ENCODE measurements at places on chromosomes 5 and 9. TPM values are rescaled to one million over a fixed set of nuclear protein-coding genes. Genes with fewer than 3 reads are reported as not detected.

The GRM6 gene
- total RNA-seq: not detected

The GNG10 gene
- total RNA-seq: 96.2 TPM

The C5orf52 gene
- total RNA-seq: not detected

The MYORG gene
- total RNA-seq: 0.43 TPM

DNA sequence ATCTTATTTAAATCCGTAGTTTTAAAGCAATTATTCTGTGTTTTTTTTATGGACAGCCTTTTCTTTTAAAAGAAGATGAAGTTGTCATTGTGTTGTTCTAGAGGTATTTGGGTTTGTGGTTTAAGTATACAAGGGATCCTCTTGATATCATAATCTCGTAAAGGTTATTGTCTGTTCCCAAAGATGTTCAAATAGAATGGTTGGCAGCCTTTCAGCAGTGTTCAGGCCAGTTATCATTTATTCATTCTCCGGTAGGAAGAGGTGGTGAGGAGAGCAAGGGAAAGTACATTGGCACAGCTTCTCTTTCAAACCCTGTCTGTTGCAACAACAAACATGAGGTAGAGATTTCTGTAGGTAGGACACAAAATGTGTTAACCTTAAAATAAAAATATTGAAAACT lies 147.0 kb downstream of the FOCAD start:
- peak; percentile 6 for DNase-seq

DNA sequence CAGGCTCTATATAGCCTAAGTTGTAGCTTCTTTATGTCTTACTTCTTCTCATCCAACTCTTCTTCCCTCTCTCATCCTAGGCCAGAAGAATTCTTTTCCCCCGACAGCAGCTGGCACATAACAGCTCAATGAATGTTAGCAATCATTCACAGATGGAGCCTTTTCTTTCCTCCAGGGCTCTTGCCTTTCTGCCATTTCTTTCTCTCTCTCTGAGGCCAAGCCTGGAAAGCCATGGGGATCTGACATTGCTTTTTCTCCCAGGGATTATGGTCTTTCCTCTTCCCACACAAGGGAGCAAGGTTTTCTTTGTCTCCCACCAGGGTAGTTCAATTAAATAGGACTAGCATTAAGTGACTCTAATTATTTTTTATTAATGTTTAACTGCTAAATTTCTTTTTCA lies 20.5 kb downstream of the SMIM15 start:
- DNase-seq: no peak

DNA sequence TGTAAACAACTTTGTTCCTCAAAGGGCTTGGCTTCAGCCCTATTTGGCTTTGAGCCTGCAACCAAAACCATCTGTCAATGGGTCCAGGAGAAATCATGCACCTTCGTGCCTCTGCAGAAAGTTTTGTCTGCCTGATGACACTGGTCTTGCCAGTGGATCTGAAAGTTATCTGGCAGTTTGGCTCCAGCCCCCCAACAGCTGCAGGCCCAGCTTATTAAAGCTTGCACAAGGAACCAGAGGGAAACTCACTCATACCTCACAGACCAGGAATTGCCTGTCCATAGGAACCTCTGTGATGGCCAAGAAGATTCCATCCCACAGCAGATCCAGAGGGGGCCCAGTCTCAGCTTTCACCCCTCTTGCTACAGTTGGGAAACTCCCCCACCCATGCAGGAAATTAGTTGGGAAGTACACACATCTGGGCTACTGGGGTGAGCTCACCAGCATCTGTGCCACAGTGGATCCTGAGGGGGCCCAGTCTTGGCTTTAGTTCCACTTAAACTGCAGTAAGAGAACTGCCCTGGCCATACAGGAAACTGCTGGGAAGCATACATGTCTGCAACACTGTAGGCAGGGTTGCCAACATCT lies 265.5 kb downstream of the GRIA1 start:
- no peak for DNase-seq

DNA sequence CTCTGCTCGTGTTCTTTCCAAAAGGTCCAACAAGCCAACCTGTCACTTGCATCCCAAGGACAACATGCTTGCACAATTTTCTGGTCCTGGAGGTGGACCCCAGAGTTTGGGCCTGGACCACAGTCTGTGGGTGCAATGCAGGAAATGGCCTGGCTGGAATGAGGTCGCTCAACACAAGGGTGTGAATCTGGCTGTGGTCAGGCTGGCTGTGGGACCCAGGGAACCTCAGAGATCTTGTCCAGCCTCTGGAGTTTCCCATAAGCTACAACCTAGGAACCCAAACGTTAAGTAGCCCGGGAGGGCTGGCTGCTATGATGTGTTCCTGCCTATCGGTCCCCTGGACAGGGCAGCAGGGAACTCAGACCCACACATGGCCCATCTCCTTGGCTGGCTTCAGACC lies 15.4 kb downstream of the TBC1D9B start:
- DNase-seq: no peak

DNA sequence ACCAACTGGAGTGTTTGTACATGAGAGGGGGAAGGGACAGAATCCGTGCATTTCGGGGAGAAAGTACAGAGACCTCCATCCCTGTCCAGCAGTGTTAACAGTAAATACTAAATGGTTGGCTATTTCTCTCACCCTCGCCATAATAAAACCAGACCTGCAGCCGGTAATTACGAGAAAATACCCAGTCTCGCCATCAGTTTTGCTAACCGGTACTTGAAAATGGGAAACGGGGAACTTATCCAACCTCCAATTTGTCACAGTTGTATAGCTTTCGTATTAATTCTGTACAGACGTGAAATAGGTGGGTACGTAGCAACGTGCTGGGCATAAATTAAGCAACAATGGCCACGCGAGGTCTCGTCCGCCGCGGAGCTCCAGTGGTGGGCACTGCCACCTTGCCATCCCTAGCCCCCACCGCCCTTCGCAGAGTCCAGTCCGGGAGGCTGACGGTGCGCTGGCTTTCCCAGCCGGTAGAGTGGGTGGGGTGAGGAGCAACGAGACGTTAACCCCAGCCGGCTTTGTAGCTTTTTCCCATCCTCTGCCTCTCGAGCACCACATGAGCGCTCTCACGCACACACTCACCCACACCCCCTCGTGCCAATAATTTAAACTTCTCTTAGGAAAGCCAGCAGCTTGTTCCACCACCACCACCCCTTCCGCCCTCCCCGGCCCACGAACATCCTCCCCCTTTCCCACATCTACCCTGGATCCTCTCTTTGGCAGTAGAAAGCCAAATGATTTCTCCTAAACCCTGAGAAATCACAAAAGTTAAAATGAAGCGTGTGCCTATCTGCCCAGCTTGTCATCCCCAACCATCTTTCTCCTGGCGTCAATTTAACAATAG lies 1.8 kb downstream of the ELAVL2 start:
- no peak for DNase-seq

DNA sequence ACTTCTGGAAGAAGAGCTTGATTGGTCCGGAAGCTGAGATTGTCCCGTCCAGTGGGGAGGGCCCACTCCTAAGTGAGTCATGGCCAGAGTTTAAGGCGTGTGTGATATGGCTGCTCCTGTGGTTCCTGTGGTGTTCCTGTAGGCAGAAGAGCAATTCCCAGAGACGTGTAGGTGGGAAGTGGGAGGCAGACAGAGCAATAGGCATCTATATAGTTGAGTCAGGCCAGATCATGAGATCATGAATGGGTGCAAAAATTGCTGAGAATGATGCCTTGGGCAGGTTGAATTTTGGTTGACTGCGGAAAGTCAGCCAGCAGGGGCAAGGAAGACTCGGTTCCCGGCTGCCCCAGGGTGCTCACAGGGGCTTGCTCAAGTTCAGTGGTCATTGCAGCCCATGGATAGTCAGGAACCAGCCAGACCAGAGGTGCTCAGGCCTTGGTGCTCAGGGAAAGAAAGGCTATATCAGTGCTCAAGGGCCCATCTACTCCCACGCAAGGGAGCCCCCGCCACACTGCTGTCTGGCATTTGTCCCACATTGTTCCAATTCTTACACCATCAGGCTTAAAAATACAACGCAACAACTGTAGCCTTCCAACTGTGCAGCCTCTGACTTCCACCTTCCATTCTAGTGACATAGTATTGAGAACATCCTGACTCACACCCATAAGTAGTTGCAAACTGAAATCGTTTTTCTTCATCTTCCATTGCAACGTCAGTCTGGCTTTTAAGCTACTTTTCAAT lies 21.0 kb upstream of the GSN start:
- DNase-seq: no peak

- DNase-seq: no peak
These were observed 27.9 kb upstream of the PCAT7 start for GRCh38 chr9:94526951-94527350.

GRCh38 chr9:92963831-92964606 lies 16.7 kb downstream of the FGD3 start:
- no peak for DNase-seq

DNA sequence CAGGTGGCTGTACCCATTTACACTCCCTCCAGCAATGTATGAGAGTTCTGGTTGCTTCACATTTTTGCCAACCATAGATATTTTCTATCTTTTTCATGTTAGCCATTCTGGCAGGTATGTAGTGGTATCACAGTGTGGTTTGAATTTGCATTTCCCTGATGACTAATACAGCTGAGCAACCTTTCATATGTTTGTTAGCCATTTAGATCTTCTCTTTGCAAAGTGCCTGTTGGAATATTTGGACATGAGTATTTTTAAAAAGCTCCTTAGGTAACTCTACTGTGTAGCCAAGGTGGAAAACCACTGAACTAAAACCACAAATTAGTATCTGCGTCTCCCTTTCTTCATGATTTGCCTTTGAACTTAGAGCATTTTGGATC lies 31.9 kb downstream of the IRF1 start:
- no peak for DNase-seq

GRCh38 chr5:161660806-161661205 lies 24.7 kb upstream of the GABRA6 start:
- DNase-seq: no peak

DNA sequence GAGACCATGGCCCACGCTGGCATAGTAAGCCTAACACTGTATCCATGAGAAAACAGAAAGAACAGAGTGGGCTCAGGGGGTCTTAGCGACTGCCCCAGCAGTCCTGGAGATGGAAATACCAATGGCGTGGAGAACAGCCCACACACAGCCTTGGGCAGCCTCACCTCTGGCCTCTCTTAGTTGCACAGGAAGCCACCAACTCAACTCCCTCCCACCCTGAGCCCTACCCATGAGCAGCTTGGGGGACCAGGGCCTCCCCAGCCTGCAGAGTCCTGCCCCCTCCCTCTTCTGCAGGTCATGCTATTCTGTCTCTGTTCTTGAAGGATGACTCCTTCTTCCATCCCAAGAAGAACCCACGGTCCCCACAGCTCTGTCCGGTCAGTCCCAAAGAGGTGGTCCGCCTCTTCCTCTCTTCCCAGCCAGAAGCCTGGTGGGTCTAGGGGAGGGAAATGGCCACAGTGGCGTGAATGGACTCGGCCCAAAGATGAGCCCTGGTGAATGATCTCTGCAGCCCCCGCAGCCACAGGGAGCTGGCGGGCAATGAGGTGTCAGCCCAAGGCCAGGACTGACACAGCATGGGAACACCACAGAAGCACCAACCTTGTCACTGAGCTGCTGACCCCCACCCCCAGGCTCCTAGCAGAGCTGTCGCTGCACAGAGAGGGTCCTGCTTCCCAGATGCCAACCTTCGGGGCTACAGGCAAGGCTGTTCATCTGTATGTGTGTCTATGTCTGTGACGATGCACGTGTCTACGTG lies 131.2 kb downstream of the ROR2 start:
- DNase-seq: no peak

DNA sequence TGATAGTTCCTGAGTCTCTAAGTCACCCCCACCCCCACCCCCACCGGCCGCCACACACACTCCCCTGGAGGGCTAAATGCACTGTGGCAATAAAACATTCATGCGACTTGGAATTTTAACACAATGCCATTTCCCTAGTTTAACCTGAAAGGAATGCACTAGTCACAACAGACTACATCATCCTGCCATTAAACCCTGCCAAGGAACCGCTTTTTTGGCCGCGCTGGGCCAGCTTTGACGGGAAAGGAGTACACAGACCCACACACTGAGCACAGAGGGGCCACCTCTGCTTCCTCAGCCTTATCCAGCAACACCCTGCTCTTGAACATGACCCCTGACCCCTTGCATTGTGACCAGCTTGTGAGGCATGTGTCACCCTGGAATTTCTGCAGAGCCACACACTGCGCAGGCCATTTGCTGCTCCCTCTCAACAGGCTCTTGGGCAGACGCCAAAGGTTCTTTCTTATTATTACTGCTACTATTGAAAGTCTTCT lies 165.3 kb downstream of the BNC2 start:
- peak; percentile 66 for DNase-seq

GRCh38 chr9:138103111-138103848 lies 225.7 kb downstream of the CACNA1B start:
- DNase-seq: no peak

GRCh38 chr5:86841000-86841644 lies 223.4 kb downstream of the COX7C start:
- DNase-seq: no peak

DNA sequence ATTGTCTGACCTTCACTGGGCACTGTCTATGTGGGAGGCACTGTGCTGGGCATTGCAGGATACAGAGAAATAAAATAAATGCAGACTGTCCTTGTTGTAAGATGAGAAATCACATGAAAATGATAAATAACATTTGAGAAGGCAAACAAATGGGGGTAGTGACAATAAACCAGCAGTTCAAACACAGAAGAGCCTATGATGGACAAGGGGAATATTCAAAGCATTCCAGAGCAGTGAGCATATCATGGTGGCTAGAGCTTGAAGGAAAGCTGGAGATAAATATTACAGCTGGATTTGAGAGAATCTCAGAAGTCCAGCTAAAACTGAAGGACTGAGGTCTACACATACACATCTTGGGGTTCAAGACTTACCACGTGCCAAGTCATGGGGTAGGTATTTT lies 209.9 kb downstream of the ASTN2 start:
- DNase-seq: no peak

DNA sequence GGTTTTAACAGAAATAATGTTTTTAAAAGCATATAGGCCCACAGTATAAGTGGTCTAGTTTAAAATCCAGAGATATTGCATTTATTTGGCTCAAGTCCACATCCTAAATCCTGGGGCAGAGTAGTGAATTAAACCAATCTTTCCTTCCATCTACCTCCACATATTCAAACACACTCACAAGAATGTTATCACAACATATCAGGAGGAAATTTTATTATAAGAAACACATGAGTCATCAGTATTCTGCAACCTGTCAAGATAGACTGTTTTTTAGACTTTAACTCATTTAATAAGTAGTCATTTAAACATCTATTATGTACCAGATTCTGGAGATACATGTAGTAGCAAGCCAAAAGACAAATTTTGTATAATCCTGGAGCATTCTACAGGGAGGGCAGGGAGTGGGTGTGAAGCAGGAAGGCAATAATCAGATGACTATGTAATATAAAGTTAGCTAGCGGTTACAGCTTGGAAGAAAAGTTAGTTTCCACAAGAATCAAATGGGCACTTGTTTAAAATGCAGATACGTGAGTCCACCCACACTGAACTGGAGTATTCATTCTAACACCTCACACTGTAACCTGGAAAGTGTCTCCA lies 187.3 kb upstream of the PIK3R1 start:
- no peak for DNase-seq

DNA sequence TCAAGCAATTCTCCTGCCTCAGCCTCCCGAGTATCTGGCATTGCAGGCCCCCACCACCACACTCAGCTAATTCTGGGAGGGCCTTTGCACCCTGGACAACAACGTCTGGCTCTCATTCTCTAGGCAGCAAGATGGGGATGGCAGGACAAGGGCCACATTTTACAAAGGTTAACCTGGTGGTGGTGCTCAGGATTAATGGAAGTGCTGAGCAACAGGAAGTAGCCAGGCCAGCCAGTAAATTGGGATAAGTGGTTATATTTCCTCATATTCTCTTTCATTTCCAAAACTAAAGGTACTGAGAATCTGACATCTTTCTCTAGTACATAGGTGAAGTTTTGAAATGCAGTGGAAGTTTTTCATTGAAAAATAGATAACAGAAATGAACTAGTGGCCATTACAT lies 24.7 kb upstream of the ASPN start:
- DNase-seq: no peak
